ENCODE measurements at places on chromosomes 13 and 19. TPM values are rescaled to one million over a fixed set of nuclear protein-coding genes. Genes with fewer than 3 reads are reported as not detected.

The GPR42 gene
- total RNA-seq, result not detected

The DOHH gene
- 7.6 TPM for total RNA-seq

The SELENOV gene
- not detected for total RNA-seq

The ZNF835 gene
- 1.7 TPM for total RNA-seq

The RGS9BP gene
- total RNA-seq, result 0.38 TPM

The KIR3DL2 gene
- not detected for total RNA-seq

The SHISA7 gene
- total RNA-seq, result not detected

The WDR87 gene
- not detected for total RNA-seq

The ZNF91 gene
- 27.1 TPM for total RNA-seq

Measured in regular cardiac myocyte (primary cell).